Pancreas (tissue), 10 donors: ENCODE measurements at places on chromosomes 11 and 22. TPM values are rescaled to one million over a fixed set of nuclear protein-coding genes. Genes with fewer than 3 reads are reported as not detected.

KRTAP5-10 gene
- total RNA-seq, result not detected

INS gene
- 1,425 TPM for total RNA-seq

CCDC116 gene
- 0.34 TPM for total RNA-seq

CCDC87 gene
- 0.22 TPM for total RNA-seq

UPK2 gene
- not detected for total RNA-seq

PRR33 gene
- not detected for total RNA-seq

IGF2 gene
- total RNA-seq, result 99.9 TPM

OR2D2 gene
- total RNA-seq, result 0.19 TPM

BTBD18 gene
- not detected for total RNA-seq

BLID gene
- not detected for total RNA-seq

SLC37A4 gene
- total RNA-seq, result 27.9 TPM

CHRM1 gene
- total RNA-seq, result 0.12 TPM

ZNF214 gene
- 0.88 TPM for total RNA-seq

BIRC3 gene
- total RNA-seq, result 6.7 TPM

OR52E8 gene
- total RNA-seq, result not detected

CD3G gene
- 0.84 TPM for total RNA-seq

EML3 gene
- 24.2 TPM for total RNA-seq

KCNJ1 gene
- not detected for total RNA-seq

RELT gene
- total RNA-seq, result 0.51 TPM

MN1 gene
- 0.60 TPM for total RNA-seq

DKK3 gene
- 10.5 TPM for total RNA-seq

DEFB131B gene
- not detected for total RNA-seq

RFPL1 gene
- total RNA-seq, result not detected

NPAS4 gene
- total RNA-seq, result not detected

PNPLA5 gene
- total RNA-seq, result not detected

KDELR3 gene
- 4.7 TPM for total RNA-seq

OR4C6 gene
- not detected for total RNA-seq

NDUFS8 gene
- 64.1 TPM for total RNA-seq

AP5B1 gene
- 12.7 TPM for total RNA-seq

CHRDL2 gene
- 6.9 TPM for total RNA-seq

TRIM48 gene
- not detected for total RNA-seq

ZNF202 gene
- total RNA-seq, result 6.7 TPM

HOATZ gene
- total RNA-seq, result not detected

ARFIP2 gene
- total RNA-seq, result 40.4 TPM

ART1 gene
- not detected for total RNA-seq

TMX2 gene
- total RNA-seq, result 20.4 TPM
